ENCODE measurements at places on chromosomes 16 and 17.

GRCh38 chr17:38544839-38545209 is 60.9 kb downstream of the SRCIN1 start:
- DNase-seq: no peak

GRCh38 chr17:75459590-75460267 is 3.3 kb downstream of the TMEM94 start:
- no peak for DNase-seq

GRCh38 chr17:8757189-8757588 is 1.2 kb downstream of the SPDYE4 start:
- DNase-seq: no peak

DNA sequence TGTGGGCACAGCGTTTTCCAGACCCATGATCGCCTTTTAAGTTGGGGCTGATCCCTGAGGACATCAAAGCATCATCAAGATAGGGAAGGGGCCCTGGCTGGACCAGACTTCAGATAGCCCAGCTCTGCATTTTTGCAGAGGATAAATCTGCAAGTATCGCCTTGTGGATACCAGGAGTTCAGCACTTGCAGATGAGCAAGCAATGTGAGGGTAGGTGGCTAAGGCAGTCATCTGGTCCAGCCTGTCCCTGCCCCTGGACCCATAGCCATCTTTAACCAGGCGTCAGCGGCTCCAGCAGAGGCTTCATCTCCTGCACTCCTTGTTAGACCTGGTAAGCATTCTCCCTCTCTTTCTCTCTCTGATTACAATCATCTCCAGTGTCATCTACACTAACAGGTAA is 9.0 kb upstream of the MRPS23 start:
- no peak for DNase-seq

DNA sequence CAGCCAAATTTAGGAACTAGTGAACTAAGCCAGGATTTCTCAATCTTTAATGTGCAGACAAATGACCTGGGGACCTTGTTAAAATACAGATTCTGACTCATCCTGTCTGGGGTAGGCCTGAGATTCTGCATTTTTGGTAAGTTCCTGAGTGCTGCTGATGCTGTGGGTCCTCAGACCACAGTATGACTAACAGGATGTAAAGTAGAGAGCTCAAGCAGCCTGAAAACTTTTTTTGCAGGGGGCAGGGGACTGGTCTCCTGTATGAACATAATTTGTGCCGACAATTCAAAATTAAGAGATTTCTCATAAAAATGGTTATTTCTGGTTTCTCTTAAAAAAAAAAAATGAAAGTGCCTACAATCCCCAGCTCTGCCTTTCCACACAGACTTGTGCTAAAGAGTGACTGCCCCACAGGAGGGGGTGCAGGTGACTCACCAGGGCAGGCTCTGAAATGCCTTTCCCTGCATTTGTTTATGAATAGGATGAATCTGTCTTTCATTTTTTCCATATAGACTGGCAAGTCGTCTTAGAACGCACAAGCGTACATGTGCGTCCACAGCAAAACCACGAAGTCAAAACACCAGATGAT is 271.5 kb downstream of the PHKB start:
- DNase-seq: no peak
